Naive thymus-derived CD4-positive, alpha-beta T cell (primary cell): ENCODE measurements at places on chromosomes 1 and 21. TPM values are rescaled to one million over a fixed set of nuclear protein-coding genes. Genes with fewer than 3 reads are reported as not detected.

- DNase-seq: peak; percentile 34
These were observed 1.7 kb upstream of the RIPK4 start for GRCh38 chr21:41768437-41769042.

GRCh38 chr21:37620401-37620800 lies 253.8 kb downstream of the DYRK1A start:
- DNase-seq: no peak

DNA sequence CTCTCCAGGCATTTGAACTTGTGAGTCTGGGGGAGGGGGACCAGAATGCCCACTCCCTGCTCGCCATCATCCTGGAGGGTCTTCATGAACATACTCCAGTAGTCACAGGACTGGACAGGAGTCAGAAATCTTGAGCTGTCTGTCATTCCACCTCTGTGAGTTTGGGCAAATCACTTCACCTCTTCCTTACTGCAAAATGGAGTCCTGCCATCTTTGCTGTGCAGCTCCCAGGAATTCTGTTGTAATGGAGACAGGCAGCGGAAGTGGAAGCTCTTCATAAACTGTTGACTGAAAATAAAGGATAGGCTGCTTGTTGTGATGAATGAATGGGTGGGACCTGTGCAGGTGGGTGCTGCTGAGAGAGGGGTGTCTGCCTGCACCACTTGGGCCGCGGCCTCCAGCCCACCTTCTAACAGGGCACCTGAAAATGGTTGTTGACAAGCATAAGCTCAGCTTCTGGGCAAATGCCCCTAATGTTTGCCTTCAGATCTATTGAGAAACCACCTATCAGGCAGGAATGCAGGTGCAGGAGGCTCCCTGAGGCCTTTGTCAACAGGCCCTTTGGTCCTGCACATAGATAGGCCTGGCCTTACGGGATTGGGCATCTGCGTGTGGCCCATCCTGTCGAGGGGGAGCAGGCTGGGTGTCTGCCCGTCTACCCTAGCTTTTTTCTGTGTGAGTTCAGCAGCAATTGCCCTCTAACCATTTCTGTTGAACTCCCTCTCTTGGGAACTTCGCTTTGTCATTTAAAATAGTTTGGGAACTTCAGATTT lies 321.0 kb downstream of the RPS6KC1 start:
- no peak for DNase-seq

DNA sequence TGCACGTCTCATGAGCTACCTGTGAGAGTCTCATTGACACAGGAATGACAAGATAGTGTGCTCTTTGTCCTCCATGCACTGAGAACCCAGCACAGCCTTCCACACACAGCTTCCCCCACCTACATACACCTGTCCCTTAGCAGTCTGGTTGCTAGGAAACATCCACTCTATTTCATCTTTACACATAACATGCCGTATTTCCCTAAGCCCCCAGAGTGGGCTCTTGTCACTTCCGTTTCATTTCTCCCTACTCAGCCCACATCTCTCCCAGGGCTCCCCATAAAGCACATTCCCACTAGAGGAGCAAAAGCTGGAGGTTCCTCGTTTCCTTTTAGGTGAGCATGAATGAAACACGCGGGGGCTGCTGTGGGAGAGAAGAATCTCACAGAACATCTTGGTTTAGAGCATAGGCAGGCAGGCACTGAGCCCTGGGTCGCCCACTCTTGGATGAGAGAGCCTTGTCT lies 137.1 kb downstream of the ETS2 start:
- no peak for DNase-seq

DNA sequence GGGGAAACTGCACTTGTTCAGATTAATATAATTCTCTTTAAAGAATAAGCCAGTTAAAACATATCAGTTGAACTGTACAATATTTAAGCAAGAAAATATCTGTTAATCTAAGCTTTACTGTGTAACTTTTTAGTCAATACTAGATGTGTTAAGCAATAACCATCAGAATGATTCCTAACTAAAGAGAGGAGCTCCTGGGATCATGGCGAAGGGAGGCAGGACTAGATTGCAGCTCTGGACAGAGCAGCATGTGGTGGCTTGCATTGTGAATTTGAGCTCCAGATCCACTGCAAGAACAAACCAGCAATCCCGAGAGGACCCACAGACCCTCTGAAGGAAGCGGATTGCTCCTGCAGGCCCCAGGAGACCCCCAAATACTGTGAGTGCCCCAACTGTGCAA lies 21.9 kb downstream of the LYST start:
- no peak for DNase-seq

DNA sequence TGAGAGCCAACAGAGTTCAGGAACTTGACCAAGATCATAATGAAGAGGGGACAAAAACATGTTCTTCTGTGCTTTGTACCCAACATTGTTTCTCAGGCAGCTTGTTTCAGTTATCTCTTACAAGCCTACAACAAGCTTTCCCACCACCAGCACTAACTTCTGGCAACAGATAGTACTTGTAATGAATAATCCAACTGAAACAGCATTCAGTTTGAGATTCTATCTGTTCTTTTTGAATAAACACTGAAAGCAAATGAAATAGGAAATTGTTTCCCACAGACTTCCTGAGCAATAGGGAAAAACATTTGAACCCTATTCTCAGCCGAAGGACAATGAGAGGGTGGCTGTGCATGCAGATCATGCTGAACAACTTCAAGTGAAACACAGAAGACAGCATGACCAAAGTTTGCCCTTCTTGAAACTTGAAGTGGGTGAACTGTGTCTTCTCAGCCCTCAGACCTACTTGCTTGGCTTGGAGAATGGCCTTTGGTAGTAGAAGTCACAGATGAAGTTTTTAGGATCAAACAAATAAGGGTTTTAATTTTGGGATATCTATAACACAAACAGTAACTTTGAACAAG lies 11.2 kb upstream of the HOOK1 start:
- no peak for DNase-seq

- no peak for DNase-seq
These were observed 1.7 kb downstream of the CFAP74 start for GRCh38 chr1:2001773-2002411.

DNA sequence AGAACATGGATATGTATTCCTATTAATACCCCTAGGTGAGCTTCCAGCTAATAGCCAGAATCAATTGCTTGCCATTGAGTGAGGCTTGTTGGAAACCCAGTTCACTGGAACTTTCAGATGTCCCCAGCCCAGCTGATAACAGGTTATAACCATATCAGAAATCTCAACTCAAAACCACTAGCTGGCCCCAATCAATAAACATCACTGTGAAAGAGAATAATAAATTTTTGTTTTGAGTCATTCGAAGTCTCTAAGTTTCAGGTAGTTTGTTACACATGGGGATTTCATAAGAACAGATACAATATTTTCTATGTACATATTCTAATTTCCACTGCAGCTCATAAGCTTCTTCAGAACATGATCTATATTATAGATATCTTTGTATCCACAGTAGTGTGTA lies 162.9 kb upstream of the SNX7 start:
- no peak for DNase-seq

- no peak for DNase-seq
These were observed 2.0 kb downstream of the ARHGEF16 start for GRCh38 chr1:3456449-3456963.

DNA sequence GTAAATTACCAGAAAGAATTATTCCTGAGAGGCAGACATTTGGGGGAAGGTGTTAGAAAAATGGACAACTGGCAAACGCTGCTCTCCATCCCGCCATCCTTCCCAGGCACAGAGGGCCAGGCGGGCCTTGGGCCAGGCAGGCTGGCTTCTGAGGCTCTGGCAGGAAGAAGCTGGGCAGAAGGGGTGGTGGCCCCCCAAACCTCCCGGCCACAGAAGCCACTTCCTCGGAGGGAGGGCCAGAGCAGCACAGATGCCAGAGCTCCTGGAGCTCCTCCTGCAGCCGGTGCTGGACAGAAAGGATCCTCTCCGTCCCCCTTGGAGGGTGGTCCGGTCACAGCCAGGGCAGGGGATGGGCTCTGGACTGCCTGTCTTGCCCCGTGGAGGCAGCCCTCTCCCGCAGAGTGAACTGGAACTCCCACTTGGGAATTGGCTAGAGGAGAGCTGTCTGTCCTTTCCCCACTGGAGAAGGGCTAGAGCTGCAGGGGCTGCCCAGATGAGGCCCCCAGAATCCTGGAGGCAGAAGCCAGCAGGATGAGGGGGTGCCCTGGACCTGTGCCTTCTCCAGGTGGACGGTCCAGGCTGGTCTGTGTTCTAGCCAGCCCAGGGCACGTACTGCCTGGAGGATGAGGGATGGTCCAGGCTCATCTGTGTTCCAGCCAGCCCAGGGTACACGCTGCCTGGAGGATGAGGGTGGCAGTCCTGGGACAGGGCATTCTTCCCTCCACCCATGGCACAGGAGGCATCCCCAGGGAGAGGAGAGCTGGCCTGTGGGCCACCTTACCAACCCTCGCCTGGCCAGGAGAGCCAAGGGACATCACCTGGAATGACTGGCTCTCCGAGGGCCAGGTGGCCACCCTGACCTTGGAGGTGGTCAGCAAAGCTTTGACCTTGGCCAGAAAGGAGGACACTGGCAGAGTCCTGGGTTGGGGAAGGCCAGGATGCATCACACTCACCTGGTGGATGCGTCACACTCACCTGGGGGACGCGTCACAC lies 47.4 kb upstream of the ACTRT2 start:
- no peak for DNase-seq

DNA sequence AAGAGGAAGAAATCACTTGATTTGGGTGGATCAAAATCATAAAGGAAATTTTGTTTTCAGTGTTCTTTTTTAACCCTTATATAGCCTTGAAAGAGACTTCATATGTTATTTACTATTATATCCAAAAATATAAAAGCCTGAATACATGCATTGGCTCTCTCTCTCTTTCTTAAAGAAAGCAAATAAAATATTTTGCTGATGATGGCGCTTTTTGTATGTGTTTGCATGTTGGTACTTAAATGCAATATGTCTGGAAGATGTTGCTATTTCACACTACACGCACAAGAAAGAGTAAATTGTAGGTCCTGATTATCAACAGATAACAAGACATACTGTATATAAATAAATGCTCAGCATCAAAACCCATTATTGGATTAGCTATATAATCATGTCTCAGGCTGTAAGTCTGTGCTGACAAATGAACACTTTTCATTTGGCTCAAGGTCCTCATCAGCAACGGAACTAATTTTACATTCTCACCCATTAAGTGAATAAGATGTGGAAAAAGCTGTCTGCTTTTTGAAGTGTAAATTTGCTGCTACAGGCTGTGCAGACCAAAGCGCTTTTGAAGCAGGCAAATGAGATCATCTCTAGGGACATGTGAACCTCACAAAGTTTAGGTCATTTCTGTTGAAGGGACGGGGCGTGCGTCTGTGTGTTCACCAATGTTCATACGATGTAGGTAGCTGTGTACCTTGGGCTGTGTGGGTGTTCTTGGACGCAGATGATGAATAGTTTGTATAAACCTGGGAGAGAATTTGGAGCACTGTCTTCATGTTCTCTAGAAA lies 122.4 kb upstream of the LMO4 start:
- no peak for DNase-seq

DNA sequence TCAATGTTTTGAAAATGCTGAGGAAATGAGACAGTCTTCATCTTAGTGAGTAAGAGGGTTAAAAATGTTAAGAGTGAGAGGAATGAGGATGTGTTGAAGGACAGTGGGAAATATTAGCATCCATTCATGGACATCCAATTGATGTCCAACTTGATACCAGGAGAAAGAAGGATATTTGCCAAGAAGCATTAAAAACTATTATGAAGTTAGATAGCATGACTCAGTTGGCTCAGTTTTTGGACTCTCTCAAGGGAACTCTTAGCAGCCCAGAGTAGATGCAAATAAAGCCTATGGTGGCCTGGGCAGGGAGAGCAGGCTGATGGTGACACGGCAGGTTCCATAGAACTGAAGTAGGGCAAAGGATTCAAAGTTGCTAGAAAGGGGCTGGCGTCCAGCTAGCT lies 171.0 kb downstream of the ZZZ3 start:
- DNase-seq: no peak

GRCh38 chr1:2212532-2213491 lies 15.3 kb upstream of the SKI start:
- peak; percentile 71 for DNase-seq

GRCh38 chr1:76012341-76013205 lies 62.0 kb upstream of the ST6GALNAC3 start:
- DNase-seq: no peak

DNA sequence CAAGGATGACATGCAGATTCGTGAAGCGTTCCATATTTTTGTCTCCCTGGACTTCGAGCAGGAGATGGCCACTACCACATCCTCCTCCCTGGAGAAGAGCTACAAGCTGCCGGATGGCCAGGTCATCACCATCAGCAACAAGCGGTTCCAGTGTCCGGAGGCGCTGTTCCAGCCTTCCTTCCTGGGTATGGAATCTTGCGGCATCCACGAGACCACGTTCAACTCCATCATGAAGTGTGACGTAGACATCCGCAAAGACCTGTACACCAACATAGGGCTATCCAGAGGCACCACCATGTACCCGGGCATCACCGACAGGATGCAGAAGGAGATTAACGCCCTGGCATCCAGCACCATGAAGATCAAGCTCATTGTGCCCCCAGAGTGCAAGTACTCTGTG lies 3.3 kb downstream of the TMEM222 start:
- DNase-seq: no peak

GRCh38 chr1:85128316-85128715 lies 72.5 kb downstream of the SYDE2 start:
- no peak for DNase-seq

DNA sequence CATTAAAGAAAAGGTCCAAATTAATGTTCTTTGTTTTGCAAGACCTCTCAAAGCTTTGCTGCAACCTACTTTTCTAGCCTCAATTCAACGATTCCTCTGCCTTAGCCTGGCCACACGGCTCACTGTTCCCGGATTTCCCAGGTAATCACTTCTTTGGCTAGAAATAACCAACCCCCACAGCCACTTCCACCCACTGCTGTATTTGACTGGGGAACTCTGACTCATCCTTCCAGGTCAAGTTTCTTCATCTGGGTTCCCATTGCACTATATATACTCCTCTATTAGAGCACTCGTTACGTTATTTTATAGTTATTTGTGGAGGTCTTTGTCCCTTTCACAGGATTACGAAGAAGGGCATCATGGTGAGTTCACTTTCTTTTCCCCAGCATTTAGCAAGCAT lies 185.9 kb downstream of the CACNA1E start:
- DNase-seq: no peak

DNA sequence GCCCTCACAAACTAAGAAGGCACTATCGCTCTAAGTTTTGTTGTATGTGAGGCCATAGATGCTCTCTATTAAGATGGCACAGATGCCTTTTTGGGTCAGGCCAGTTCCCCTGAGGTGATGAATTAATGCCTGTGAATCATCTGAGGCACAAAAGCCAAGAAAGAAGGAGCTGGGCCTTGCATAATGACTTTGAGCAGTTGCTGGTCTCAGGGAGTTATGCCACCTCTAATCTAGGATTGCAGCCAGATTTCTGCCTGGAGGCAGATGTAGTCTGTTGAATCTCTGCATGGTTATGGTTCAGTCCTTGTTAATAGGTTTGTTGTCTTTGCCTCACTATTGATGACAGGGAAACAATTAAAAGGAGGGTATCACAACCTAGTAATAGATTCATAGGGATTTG lies 168.1 kb upstream of the CHRM3 start:
- no peak for DNase-seq

- no peak for DNase-seq
These were observed 12.9 kb downstream of the MTR start for GRCh38 chr1:236808005-236808404.

Gene ZBED6
- 23.8 and 24.1 TPM in 2 replicates for total RNA-seq

Gene MFSD2A
- total RNA-seq: 0.70 TPM

Gene MAGI3
- 5.7 and 6.7 TPM in 2 replicates for total RNA-seq

Gene RASSF5
- total RNA-seq: 240 TPM

Gene EXO1
- 0.89 TPM for total RNA-seq

Gene RHCE
- 0.60 TPM for total RNA-seq

Gene USP16
- 63.9 TPM for total RNA-seq

Gene FNDC5
- not detected for total RNA-seq

Gene TGFB2
- not detected for total RNA-seq
